ENCODE measurements at places on chromosomes 11 and 22. TPM values are rescaled to one million over a fixed set of nuclear protein-coding genes. Genes with fewer than 3 reads are reported as not detected.

GRCh38 chr11:2268729-2269600 is 1.4 kb downstream of the ASCL2 start:
- DNase-seq = peak; percentile 64

- DNase-seq = peak; percentile 38
Observed at GRCh38 chr11:123111465-123111864, 49.5 kb upstream of the HSPA8 start.

ZC3H12C gene
- 6.8 TPM for total RNA-seq

- DNase-seq = no peak
Observed at GRCh38 chr11:87645626-87646025, 529.6 kb downstream of the RAB38 start.

DNA sequence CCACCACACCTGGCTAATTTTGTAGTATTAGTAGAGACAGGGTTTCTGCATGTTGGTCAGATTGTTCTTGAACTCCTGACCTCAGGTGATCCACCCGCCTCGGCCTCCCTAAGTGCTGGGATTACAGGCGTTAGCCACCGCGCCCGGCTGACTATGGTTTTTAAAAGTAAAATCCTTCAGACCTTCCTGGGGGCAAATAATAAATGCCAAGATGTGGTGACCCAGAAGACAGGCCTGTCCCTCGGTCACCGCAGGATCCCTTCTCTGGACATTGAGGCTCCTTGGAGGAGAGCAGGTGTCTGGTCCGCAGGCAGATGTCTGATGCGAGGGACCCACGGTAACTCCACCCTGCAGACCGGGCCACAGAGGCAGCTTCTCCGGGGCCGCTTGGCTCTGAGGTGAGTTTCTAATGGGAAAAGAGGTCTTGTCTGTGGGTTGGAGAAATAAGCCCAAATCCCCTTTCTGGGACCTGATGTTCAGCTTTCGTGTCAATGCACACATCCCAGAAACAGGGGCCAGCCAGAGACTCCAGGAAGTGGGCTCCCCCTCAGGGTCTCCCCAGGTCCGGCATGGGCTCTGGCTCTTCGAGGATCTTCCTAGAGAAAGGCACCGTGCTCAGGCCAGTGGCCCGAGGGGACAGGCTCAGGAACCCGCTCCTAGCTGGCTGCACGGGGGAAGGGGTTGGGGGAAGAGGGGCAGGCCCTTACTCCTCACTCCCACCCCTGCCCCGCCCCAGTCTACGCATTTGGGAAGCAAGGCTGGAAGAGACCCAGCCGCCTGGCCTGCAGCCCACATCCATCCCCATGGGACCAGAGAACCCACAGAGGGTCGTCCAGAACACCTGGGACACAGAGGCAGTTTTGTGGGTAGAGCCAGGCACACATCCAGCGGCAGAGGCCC is 100.6 kb downstream of the WNT7B start:
- DNase-seq = no peak

DNA sequence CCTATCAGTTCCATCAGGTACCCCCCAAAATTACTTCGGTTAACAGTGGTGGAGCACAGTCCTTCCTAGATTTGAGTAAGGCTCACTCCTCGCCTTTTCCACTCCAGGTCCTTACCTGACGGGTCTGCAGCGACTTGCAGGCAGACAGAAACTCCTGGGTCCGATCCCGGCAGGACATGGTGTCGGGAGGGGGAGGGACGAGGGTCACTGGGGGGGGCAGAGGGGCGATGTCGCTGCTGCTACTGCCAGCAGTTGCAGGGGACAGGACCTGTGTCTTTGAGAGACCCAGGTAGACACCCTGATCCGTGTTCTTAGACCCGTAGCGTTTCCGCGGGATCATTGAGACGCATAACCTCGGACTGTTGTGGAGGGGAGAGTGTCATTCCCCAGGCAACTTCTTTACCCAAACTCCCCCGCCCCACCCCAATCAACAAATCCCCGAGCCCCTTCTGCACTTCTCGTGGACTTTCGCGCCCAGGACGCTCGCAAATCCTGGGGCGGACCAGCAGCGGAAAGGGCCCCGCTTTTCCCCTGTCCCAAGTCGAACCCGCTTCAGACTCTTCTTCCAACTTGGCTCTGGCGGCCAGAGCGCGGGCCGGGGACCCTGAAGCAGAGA is 839 bp downstream of the STX5 start:
- DNase-seq = peak; percentile 57

YPEL1 gene
- 0.21 TPM for total RNA-seq

DNA sequence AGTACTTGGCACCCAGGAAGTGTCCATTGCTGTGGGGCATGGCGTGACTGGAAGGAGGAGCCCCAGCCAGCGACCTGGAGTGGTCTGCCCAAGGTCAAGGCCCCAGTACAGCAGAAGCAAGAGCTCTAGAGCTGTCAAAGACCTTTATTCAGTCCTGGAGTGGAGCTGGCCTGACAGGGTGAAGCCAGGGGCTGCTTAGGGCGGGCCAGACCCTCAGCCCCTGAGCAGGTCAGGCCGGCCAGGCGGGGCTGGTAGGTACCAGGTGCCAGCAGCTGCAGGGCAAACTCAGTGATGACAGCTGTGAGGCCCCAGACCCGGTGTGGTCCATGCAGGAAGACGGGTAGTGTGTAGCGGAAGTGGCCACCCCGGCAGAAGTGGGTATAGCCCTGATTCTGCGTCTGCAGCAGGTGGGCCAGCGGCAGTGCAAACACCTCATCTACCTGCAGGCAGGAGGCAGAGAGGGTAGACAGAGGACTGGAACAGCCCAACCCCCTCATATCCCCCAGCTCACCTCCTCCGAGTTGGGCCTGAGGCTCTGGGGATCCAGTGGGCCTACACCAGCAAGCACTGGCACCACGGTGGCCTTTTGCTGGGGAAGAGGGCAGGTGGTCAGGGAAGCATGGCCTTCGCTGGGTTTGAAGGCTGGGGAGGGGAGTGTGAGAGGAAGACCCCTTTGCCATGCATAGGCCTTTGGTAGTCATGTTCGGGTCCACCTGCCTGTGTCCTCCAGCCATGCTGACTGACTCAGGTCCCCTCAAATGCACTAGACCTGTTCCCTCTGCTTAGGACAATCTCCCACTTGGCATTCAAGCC is 1.7 kb downstream of the NUDT8 start:
- DNase-seq = no peak

SLC25A17 gene
- 24.0 TPM for total RNA-seq

GRCh38 chr11:65817312-65817834 is 16.4 kb upstream of the SNX32 start:
- DNase-seq = no peak

- no peak for DNase-seq
Observed at GRCh38 chr11:68525930-68526329, 65.4 kb downstream of the PPP6R3 start.

RBMXL2 gene
- not detected for total RNA-seq

- DNase-seq = no peak
Observed at GRCh38 chr22:50665738-50666137, 6.9 kb upstream of the SHANK3 start.

DNA sequence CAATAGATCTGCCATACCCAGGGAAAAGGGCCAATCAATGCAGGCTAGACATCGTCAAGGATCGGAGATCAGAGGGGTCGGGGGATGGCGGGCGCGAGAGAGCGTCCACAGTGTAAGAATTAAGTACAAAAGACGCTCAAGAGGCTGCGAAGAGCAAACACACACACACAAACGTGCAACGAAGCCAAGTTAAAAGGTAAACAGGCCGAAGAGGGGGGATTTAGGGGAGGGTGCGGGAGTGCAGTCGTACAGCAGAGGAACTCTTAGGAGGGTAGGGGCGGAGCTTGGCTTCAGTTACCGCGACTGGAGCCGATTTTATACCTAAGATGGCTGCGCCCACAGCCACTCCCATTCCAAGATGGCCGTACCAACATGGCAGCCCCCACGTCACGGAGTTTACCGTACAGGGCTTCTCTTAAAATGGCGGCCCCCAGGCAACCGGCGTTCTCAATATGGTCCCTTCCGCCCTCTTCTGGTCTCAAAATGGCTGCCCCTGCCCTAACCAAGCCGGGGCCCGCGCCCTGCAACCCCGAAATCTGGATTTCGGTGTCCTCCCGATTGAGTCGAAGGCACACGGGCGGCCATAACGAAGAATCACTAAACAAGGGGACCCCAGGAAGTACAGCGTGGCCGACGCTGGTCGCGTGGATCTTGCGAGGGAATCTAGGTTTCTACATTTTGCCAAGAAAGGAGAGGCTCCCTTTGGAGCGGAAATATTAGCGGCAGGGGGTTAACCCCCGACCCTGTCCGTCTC is 1.9 kb downstream of the GNG3 start:
- no peak for DNase-seq

- DNase-seq = peak; percentile 67
Observed at GRCh38 chr22:38872172-38872830, at the start of gene CBX6. Gene CBX6 (minus strand): TSS chr22:38872216. CDS start chr22:38872190, 26 bp downstream.

GRCh38 chr22:22933807-22934542 is 46.4 kb downstream of the IGLL5 start:
- no peak for DNase-seq

GRCh38 chr11:43746670-43747069 is 66.1 kb downstream of the HSD17B12 start:
- DNase-seq = no peak

DNA sequence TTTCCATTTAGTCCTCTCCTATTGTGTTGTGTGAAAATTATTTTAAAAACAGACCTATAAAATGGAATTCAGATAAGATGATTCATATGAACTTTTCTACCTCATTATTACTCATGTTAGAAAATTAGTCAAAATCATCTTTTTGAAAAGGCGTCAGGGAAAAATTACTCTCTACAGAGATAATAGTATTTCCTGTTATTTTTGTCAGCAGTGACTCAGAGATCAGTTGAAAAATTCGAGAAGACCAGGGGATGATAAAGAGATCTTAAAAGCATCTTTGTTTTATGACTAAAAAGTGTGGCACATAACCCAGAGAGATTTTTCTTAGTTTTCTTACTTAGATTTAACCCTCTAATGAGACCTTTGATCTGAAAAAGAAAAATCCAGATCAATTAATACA is 157.9 kb upstream of the CARD18 start:
- no peak for DNase-seq

- DNase-seq = no peak
Observed at GRCh38 chr11:66720899-66721470, 8.0 kb downstream of the SPTBN2 start.

GRCh38 chr11:11178671-11179638 is 174.1 kb downstream of the CSNK2A3 start:
- DNase-seq = no peak

PACS1 gene
- total RNA-seq = 7.6 TPM
